Retinal pigment epithelial cell (primary cell): ENCODE measurements at places on chromosomes 16 and 17.

- DNase-seq: no peak
Measured at GRCh38 chr16:73000020-73000906, 47.7 kb downstream of the ZFHX3 start.

- DNase-seq: no peak
Measured at GRCh38 chr17:36024106-36024869, 6.5 kb upstream of the CCL23 start.

DNA sequence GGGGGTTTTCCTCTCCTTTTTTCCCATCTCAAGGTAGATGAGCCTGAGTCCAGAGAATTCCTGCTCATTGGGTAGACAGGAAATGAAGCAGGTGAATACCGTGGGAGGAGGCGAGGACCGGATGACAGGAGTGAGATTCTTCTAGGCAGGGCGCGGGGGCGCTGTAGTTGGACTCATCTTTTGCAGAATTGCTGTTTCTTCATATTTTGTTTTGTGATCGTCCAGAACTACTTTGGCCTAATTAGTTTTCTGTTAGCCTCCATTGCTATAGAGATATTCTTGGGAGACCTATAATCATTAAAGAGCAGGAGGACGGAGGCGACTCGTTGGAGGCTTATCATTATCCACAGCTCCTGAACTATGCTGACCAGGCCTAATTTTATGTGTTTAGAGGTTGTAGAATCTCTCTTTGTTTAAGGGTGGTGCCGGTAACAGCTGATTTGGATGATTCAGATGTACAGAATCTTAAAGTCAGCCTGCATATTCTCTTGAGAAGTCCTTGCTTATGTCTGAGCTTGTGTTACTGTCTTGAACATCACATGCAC, 650 bp downstream of the ATP6V0A1 start:
- DNase-seq: no peak

GRCh38 chr17:68289936-68290267, 1.0 kb downstream of the SLC16A6 start:
- no peak for DNase-seq

DNA sequence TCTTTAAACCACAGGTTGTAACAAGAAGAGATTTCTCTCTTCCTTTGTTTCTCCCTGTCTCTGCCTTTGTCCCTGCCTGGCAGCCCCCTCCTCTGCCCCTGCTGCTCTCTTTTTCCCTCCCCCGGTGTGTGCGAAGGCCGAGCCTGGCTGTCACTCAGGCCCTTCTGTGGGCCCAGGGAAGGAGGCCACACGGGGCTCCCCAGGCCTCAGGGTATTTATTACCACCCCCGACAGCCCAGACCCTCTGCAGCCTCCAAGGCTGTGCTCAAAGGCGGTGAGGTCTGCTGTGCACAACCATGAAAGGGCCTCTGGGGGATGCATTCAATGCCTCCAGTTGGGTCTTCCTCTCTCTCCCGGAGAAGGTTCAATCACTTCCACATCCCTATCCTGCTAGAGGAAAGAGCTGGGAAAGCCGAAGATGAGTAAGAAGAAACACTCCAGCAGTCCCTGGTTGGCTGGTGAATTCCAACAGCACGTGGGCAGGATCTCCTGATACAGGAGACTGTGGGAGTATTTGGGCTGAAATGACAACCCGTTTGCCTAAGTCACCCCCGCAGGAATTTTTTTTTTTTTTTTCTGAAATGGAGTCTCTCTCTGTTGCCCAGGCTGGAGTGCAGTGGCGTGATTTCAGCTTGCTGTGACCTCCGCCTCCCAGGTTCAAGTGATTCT, 34.2 kb downstream of the ZNF423 start:
- DNase-seq: no peak

GRCh38 chr17:74172700-74173099, 30.8 kb upstream of the RPL38 start:
- DNase-seq: no peak

- DNase-seq: no peak
Measured at GRCh38 chr17:8391711-8392110, 5.9 kb downstream of the RNF222 start.

- no peak for DNase-seq
Measured at GRCh38 chr17:54919425-54919824, 18.8 kb downstream of the TOM1L1 start.
